Uterine smooth muscle cell (primary cell): ENCODE measurements at places on chromosomes 7 and 10. TPM values are rescaled to one million over a fixed set of nuclear protein-coding genes. Genes with fewer than 3 reads are reported as not detected.

The KCNMA1 gene
- 169 and 183 TPM in 2 replicates for total RNA-seq

The TFPI2 gene
- 380 and 620 TPM in 2 replicates for total RNA-seq

The PTPRZ1 gene
- 0.25 and 0.89 TPM in 2 replicates for total RNA-seq

The MGMT gene
- 10.0 and 22.6 TPM in 2 replicates for total RNA-seq

The BCL7B gene
- 22.7 and 26.1 TPM in 2 replicates for total RNA-seq

The BLVRA gene
- total RNA-seq = 70.1 and 72.9 TPM in 2 replicates

The AGAP3 gene
- total RNA-seq = 41.9 and 48.9 TPM in 2 replicates
